ENCODE measurements at places on chromosomes 3 and 15.
A peak's percentile ranks its signal among the peaks of the same experiment; 100 is the strongest.

DNA sequence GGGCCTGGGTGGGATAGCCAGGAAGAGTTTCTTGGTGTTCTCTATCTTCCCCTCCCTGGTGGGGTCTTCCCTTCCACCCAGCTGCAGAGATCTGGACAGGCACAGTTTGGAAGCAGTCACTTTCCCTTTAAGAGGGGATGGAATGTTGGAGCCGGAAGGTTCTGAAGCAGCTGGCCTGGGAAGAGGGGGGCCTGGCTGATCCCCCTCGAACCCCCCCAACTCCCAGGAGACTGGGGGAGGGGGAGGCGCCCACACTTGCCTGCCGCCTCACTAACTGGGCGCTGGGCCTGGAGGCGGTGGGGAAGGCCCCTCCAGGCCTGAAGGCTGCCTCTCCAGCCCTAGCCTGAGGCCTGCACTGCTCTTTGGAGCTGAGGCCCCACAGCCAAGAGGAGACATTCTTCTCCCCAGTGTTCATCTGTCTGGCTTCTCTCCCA, 1.4 kb downstream of the DVL3 start:
- DNase-seq: no peak

DNA sequence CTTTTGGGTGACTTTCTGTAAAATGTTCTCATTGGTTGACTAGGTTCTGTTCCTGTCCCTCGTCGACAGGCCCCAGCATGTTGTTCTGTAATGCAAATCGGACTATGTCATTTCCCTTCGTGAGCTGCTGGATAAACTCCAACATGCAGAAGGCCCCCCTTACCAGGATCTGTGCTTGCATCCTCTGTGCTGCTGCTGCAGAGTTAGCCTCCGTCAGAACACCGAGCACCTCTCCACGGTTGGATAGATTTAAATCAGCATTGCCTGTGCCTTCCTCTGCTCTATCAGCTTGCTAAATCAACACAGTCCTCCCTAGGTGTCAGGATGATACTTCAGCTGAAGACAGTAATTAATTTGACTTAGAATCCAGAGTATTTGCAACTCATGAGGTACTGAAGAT, 12.7 kb upstream of the MINDY4B start:
- no peak for DNase-seq

DNA sequence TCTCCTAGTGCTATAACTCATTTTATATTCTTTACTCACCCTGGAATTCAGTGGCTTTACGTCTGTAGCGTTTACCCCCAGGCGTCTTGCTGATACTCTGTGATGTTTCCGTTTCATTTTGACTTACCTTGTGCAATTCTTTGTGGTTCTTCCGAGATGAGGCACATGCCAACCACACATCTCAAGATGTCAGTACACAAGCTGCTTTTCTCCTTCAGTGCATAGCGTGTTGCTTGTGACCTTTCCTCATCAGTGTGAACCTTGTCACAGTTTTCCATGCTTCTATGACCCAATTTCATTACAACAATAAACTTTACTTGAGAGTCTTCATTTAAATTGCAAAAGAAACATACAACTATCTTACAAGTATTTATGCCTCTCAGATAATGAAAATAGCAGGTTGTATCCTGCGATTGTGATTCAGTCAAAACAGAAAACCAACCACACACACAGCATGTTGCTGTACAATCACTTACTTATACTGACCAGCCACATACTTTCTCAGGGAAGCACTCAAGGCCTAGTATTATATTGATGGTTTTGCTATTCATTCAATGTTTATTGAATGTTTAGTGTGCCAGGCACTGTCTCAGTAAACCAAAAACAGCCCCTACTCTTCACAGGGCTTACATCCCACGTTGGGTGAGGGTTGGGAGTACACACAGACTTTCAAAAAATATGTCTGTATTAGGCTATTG, 4.6 kb upstream of the TBL1XR1 start:
- DNase-seq: no peak

DNA sequence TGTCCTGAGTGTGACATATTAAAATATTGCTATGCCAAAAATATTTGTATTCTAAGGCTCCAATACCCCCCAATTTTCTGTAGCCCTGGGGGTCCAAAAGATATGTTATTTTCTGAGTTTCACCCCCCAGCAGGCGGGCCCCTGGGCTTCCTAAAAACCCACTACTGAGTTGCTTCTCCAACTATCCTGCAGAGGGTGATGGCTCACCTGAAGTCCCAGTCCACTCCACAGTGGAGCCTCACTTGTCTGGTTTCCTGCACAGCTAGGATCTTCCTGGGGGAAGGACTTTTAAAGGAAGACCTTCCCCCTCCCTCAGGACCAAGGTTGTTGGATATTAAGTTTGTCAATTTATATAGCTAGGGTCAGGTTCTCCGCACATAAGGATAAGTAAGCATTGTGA, 1181.4 kb downstream of the ROBO2 start:
- DNase-seq: no peak

DNA sequence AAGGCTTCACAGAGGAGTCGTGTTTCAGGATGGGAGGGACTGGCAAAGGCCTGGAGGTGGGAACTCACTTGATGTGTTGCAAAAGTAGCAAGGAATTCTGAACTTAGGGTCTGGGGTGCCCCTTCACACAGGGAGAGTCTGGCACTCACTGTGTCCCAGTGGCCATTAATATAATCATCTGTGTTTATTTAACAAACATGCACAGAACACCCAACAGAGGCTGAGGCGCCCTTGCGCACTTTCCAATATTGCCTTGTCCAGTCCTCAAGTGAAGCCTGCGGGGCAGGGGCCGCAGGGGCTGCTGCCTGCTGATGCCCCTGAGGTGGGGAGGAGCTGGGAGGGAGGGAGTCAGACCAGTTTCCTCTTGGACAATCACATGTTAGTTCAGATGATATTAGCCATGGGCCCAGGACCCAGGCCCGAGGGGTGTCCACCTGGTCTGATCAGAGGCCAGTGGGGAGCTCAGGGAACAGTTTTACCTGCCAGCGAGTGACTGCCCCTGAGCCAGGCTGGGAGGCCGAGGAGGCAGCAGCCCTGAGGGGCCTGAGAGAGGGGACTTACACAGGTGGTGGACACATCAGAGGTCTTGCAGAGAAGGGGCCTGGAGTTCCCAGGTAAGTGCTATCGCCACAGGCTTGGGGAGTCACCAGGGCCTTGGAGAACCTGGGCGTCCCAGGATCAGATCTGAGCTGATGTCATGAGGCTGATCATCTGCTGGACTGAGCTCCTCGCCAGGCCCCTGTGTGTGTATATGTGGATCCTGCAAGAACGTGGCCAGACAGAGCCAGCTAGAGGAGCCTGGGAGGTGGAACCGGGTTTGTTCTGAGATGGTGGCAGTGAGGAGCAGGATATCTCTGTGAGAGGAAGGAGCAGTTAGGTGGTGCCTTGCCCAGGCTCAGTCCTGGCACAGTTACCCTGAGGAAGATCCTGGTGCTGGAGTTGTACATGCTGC, 13.8 kb upstream of the TXNRD3 start:
- no peak for DNase-seq

DNA sequence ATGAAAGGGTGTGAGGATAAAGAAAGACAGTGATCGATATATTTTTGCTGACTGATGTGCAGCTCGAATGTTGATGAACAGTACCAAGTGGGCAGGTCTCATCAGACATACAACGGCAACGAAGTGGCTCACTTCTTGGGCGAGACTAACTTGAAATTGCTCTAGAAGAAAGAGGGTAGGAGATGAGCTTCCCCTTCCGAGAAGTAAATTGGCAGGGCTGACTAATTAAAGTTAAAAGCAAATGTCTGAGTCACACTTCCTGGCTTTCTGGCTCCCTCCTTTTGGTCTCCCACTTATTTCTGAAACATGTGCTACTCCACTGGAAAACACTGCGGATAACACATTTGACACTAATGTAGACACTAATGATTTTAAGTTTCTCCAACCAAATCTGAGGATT, 228.3 kb downstream of the ABHD5 start:
- no peak for DNase-seq

GRCh38 chr3:9806137-9806536, 3.9 kb upstream of the TTLL3 start:
- DNase-seq: no peak

GRCh38 chr3:71955240-71956068, 170.5 kb upstream of the PROK2 start:
- peak; percentile 63 for DNase-seq

DNA sequence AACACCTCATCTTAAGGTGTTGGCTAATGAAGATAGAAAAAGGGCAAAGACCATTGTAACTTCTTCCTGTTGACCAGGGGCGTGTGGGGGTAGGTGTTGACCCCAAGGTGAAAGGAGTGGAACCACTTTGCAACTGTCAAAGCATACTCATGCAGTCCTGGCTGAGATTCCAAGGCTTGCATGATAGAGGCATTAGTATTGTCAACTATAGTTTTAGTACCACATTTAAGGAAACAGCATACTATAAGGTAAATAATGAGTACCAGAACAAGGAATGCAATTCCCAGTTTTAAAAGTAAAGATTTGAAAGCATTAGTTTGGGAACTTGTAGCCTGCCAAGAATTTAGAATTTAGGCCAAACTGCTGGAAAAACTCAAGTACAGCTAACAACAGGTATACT, 27.8 kb upstream of the ADGRG7 start:
- no peak for DNase-seq

- DNase-seq: no peak
Observed at GRCh38 chr3:23490459-23490858, 287.3 kb downstream of the UBE2E2 start.

GRCh38 chr3:176571926-176572325, 625.4 kb downstream of the TBL1XR1 start:
- DNase-seq: no peak

DNA sequence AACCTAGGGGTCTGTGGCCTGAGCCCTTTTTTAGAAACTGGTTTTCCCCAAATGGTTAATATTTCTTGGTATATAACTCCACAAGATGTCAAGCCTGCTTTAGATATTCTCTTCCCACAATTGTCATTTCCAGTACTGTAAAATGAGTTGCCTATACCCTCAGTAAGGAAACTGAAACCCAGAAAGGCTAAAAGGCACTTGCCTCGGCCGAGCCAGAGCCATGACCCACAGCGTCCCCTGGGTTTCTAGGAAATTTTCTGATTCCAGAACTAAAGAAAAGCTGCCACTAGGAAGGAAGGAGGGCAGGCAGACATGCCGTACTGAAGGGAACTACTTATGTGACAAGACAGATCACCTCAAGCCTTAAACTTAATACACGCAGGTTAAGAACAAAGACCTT, 59.1 kb downstream of the ATP8B4 start:
- no peak for DNase-seq

- DNase-seq: no peak
Observed at GRCh38 chr15:51332206-51333147, 5.9 kb downstream of the CYP19A1 start.

- DNase-seq: no peak
Observed at GRCh38 chr15:39438799-39439592, 141.9 kb upstream of the THBS1 start.

- no peak for DNase-seq
Observed at GRCh38 chr3:65633018-65633638, 405.6 kb downstream of the MAGI1 start.

DNA sequence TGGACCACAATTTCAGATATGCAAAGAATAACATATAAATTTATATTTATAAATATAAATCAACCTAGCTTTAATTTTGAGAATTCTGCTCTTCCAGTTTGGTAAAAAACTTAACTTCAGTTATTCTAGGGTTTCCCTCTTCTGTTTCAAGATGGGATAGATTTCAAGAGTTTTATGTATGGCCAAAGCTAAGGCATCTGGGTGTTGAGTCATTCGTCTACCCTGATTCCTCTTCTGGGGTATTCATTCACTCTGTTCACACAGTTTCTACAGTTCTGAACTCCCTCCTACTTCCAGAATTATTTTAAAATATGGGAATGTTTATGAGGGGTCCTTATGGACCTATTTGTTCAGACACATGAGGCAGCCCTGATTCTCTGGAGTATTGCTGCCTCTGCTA, 4.2 kb upstream of the FGF7 start:
- DNase-seq: no peak

DNA sequence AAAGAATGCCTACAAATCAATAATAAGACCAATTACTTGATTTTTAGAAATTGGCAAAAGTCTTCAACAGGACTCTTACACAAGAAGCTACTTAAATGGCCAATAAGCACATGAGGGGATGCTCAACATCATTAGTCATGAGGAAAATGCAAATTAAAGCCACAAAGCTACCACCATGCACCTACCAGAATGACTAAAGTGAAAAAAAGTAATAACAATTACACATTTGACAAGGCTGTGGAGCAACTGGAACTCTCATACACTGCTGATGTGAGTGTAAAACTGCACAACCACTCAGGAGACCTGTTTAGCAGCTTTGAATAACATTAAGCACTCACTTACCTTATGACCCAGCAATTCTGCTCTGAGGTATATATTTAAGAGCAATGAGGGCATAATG, 68.4 kb downstream of the PPCDC start:
- no peak for DNase-seq

- DNase-seq: no peak
Observed at GRCh38 chr3:194383276-194383940, 13.9 kb upstream of the LRRC15 start.

DNA sequence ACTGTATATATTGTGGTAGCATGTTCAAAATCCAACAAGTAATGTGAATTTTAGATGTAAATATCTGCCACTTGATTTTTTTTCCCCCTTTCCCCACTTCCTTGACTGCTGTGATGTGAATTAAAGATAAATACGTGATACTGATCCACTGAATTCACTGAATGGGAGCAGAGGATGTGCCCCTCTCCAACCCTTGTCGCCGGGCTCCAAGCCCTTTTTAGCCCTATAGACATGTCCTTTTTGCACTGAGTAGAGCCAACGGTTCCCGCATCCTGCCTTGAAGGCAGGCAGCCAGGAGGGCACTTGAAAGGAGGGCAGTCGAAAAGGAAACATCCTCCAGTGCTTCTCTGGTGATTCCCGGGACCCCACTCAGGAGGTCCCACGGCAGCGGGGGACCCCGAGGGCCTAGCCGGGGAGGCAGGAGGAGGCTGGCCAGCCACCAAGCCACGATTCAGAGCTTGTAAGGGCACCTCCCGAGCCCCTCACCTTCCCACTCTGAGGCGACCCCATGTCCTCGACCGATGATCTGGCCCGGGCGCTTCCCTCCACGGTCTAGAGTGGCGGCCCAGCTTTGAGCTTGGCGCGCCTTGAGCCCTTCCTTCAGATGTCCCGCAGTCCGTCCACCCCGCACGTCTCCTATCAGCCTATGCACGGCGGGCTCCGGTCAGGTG, 901 bp upstream of the MANF start:
- no peak for DNase-seq

DNA sequence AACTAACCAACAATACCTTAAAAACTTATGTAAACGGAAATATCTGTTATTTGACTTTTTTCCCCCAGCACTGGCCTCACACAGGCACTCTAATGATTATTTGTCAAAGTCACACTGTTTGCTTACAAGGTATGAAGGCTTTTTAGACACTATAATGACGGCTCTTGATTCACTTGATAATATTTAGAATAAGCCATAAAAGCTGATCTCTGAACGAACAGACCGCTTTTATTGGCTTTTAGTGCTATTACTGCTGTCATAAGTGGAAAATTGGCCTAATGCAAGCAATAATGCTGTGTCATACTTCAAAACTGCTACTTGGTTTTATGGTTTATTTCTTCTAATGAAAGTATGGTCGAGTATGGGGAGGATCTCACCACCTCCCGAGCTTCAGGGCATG, 35.1 kb downstream of the MDFIC2 start:
- DNase-seq: no peak

- no peak for DNase-seq
Observed at GRCh38 chr3:48548126-48548525, 8.5 kb downstream of the PFKFB4 start.

GRCh38 chr3:11539218-11539617, 104.5 kb downstream of the VGLL4 start:
- no peak for DNase-seq
